Fibroblast of skin of left biceps (primary cell): ENCODE measurements at places on chromosomes 7 and 10.
A peak's percentile ranks its signal among the peaks of the same experiment; 100 is the strongest.

GRCh38 chr10:21090609-21091082 is 193.5 kb upstream of the NEBL start:
- DNase-seq: no peak

- no peak for DNase-seq
Observed at GRCh38 chr10:73131301-73131700, 21.0 kb downstream of the NUDT13 start.

DNA sequence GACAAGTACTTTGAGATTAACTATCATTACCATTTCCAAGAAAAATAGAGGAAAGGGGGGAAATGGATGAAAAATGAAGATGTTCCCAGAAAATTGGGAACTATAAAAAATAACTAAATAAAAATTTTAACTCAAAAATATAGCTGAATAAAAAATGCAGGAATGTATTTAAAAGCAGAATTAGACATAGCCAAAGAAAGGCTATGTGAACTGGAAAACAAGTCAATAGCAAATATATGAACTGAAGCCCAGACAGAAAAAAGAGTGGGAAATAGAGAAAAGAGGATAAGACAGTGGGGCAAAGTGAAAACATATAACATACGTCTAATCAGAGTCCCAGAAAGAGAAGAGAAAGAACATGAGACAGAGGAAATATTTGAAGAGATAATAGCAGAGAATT is 10.3 kb downstream of the PPP1R3C start:
- DNase-seq: no peak

- peak; percentile 15 for DNase-seq
Observed at GRCh38 chr10:60139798-60140566, 233.6 kb upstream of the CCDC6 start.

- DNase-seq: no peak
Observed at GRCh38 chr7:129069021-129069420, 14.1 kb upstream of the TNPO3 start.

DNA sequence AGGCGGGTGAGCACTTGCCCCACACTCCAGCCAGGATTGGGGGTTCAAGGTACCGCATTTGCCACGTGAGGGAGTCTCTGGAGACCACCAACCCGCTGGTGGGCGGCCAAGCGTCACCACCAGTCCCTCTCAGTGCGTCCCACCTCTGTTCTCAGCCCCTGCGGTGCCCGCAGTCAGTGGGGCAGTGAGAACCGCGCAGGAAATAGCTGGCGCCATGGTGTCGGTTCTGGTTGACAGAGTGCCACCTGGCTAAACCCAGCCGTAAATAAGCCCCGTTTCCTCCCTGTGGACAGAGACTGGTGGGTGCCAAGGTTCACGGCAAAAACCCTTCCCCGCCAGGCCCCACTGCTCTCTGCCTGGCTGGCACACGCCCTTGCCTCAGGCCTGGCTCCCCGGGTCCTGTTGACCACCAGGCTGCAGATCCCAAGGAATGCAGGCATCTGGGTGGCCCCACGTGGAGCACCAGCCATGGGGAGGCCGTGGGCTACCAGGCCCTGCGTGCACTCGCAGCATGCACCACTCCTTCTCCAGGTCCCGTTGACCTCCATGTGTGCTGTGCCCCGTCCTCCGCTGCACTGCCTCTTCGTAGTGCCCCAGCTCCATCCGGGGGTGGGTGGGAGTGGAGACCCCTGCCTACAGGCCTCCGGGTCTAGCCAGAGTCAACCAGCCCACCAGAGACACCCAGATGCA is 140.0 kb downstream of the LHPP start:
- no peak for DNase-seq

DNA sequence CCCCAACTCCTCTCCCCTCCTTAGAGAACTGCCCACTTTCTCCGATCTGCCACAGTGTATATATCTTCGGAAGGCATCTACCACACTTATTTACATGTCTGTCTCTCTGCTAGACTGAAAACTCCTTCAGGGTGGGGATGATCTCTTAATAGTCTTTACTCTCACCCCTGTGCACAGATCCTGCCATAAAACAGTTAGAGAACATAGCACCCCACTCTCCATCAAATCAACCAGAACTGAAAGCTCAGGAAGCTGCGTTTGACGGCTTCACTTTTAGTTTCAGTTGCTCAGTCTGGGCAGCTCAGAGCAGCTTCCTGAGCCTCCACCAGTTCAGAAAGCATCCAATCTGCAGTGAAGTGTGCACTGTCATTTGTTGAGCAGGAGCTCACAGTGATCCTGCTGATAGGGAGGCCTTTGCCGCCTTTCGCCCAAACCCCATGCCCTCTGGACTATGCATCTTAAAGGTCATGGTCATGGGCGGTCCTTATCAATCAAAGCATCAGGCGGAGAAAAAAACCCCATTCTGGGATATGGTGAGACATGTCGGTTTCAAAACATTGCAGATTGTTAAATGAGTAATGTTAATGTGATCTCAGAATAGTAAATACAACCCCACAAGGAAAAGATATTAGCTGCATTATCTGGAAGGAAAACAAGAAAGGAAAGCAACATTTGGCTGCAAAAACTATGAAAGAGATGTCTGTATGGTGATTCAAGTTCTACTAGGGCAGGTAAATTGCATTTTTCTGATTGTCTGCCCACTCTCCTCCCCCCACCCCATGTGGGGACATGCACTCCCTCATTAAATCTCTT is 167.1 kb upstream of the ADO start:
- DNase-seq: no peak

DNA sequence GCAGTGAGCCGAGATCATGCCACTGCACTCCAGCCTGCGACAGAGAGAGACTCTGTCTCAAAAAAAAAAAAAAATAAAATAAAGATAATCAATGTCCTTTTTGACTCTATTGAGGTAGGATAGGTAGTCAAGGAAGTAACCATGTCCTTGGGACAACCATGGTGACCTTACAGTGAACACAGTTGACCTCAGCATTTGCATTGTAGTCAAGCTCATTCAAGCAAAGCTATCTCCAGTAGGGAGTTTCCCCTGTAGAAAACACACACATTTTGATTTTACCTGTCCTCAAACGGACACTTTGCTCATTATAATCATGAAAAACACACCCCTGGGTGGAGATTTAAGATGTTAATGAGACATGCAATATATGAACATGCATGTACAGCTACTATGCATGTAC is 171.7 kb downstream of the KIF20B start:
- DNase-seq: no peak

GRCh38 chr10:776772-777171 is 87.3 kb upstream of the DIP2C start:
- no peak for DNase-seq

DNA sequence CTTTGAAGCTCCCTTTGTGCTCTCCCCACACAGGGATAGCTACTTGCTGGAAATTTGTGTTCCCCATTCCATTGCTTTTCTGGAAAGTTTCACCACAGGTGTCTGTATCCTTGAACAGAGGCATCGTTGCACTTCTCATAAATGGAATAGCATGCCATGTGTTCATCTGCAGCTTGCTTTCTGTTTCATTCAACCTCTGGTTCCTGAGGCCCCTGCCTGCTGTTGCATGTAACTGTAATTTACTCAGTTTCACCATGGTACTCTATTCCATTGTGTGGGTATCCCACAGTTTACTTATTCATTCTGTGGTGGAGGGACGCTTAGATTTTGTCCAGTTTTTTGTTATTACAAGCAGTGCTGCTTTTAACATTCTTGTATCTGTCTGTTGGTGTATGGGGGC is 32.0 kb downstream of the EEPD1 start:
- no peak for DNase-seq

GRCh38 chr7:81285142-81285871 is 366.5 kb upstream of the SEMA3C start:
- DNase-seq: peak; percentile 64

DNA sequence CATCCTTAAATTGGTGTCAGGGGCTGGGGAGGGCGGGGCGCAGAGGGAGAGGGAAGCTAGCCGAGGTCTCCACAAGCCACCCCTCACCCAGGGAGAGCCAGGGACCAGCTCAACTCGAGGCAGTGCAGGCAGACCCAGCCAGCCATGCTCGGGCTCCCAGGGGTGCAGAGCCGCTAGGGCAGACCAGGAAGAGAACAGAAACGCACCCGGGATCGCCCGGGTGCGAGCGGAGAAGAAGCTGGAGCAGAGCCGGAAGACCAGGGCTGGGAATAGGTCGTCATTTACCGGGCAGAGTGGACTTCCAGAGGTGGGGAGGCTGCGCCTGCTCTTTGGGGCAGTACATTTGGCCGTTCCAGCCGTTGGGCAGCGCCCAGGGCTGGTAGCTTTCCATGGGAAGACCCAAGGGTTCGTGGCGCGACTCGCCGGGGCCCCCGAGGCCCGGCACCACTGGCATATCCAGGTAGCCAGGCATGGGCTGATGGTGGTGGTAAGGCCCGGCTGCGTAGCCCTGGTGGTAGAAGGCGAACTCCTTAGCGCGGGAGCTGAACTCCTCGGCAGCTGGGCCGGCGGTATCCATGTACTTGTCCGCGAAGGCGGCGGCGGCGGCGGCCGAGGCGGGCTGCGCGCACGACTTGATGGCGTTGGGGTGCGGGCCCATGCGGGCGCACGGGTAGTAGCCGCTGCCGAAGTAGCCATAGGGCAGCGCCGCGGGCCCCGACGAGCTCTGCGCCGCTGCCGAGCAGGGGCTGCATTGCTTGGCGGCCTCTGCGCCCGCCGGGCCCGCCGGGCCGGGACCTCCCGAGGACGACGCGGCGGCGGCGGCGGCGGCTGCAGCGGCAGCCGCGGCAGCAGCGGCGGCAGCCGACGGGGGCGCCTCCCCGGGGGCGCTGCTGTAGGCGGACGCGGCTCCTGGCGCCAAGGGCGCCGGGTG is 755 bp downstream of the HOXA13 start:
- no peak for DNase-seq

GRCh38 chr10:49577182-49577925 is 32.8 kb upstream of the SLC18A3 start:
- no peak for DNase-seq

GRCh38 chr10:128296253-128297007 is 170.2 kb upstream of the MKI67 start:
- DNase-seq: no peak

GRCh38 chr7:27194686-27195379 is 5.1 kb downstream of the HOXA13 start:
- no peak for DNase-seq
